ENCODE measurements at places on chromosomes 1 and 21.

GRCh38 chr1:213979751-213980586, 7.8 kb upstream of the PROX1 start:
- no peak for DNase-seq

GRCh38 chr1:28877132-28877781, 37.1 kb upstream of the EPB41 start:
- peak; percentile 12 for DNase-seq

DNA sequence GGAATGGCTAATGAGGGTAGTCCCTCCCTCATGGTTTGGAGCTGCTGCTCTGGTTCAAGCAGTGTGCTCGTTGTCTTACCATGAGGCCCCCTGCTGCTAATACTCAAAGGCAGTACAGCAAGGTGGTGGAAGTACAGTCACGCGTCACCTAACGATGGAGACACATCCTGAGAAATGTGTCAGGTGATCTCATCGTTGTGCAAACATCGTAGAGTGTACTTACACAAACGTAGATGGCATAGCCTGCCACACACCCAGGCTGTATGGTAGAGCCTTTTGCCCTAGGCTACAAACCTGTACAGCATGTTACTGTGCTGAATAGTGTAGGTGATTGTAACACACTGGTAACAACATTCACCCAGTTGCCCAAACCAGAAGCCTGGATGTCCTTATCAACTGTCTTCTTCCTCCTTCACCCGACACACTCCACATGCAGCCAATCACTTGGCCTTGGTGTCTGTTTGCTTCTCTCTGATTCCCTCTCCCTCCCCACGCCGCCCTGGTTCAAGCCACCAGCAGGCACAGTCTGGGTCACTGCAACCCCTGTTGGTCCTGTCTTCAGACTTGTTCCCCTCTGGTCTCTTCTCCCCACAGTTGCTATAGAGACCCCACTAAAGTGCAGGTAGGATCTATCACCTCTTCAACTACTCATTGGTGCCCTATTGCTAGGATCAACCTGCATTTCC, 6.0 kb upstream of the KCNA2 start:
- no peak for DNase-seq

DNA sequence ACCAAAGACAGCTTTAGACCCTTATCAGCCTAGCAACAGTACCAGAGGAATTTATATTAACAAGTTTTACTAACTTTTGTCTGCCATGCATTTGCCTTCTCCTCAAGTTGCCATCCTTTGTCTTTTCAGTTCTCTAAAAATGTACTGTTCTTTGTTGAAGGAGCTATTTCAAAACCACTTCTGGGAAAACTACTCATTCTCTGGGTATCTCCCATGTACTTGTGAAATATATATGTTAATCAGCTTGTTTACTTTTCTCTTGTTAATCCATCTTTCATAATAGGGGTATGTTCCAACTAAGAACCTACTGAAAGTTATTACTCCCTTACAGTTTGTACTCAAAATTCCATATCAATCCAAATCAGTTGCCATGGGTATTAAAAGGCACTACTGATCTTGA, 16.3 kb downstream of the DPYD start:
- DNase-seq, result no peak

- no peak for DNase-seq
These were observed 306.2 kb downstream of the FAM72C start for GRCh38 chr1:143665606-143666005.

All from NCI-H1436 treated with DMSO at 0.1 percent for 48 hours (cell line).